ENCODE measurements at places on chromosomes 1 and 21. TPM values are rescaled to one million over a fixed set of nuclear protein-coding genes. Genes with fewer than 3 reads are reported as not detected.

The CRNN gene
- not detected for total RNA-seq

The TTLL7 gene
- total RNA-seq = 3.2 TPM

The CA14 gene
- not detected for total RNA-seq

The MNDA gene
- total RNA-seq = not detected

The SRM gene
- 219 TPM for total RNA-seq

The GUCA2A gene
- not detected for total RNA-seq

The SYPL2 gene
- total RNA-seq = 0.12 TPM

The PLA2G2C gene
- total RNA-seq = not detected

The LHX8 gene
- total RNA-seq = 1.3 TPM

The NES gene
- total RNA-seq = 1.1 TPM

The HPCAL4 gene
- 0.31 TPM for total RNA-seq

The PERM1 gene
- 0.15 TPM for total RNA-seq

The KRTAP10-4 gene
- not detected for total RNA-seq

The FYB2 gene
- not detected for total RNA-seq

The KIAA0040 gene
- total RNA-seq = 0.95 TPM

The LAMC2 gene
- total RNA-seq = 21.1 TPM

The RGS18 gene
- total RNA-seq = not detected

The LRRC71 gene
- 0.23 TPM for total RNA-seq

The L1TD1 gene
- total RNA-seq = not detected

The NAV1 gene
- 3.8 TPM for total RNA-seq

The PKLR gene
- total RNA-seq = not detected

The CFAP45 gene
- 0.83 TPM for total RNA-seq
